ENCODE measurements at places on chromosomes 13 and 19.

DNA sequence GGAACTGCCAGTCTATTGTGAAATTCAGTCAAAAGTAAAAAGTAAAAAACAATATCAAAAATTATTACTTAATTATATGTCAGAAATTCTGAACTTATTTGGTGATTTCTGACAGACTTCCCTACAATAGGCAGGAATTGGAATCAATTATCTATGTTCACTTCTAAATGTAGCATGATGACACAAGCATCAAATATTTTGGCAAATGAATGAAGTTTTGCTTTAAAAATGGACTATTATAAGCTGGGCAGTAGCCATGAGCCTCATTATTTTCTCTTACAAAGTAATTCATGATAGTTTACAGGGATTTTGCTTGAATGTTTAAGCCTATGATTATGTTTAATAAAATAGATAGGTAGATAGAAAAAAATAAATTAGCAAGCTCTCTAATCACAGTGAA is 582.6 kb downstream of the SLITRK6 start:
- no peaks in the 10 kb centered on the region for H3K36me3 ChIP-seq
- H3K27ac ChIP-seq: no peak overlapping the region
- no peak for DNase-seq
- H3K27me3 ChIP-seq: no peaks in the 10 kb centered on the region

DNA sequence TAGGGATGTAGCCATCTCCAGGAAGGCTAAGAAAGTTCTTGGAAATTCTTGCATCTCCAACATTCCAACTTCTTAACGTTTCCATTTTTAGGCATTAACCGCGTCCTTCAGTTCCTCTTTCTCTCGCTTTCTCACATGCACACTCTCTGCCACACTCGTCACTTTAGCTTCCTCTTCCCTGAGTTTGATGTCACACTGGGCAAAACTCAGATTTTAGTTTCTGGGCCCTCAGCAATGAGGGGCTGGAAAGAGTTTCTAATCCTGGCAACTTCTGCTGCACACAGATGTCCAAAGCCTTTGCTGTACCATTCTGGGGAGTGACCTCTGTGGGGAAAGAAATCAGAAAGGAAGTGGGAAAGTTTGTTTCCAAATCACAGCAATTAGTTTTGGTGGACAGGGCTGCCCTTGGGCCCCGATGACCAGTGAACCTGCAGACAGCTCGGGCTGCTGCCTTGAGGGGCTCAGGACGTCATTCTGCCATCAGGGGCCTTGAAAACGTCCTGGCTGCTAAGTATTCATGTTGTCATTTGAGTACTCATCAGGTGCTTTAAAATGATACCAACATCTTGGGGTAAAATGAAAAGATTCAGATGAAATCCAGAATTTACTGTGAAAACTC is 89.3 kb downstream of the KL start:
- H3K27ac ChIP-seq: no peak overlapping the region
- H3K27me3 ChIP-seq: no peaks in the 10 kb centered on the region
- H3K4me1 ChIP-seq: peaks cover 23% of the 10 kb centered on the region
- H3K4me3 ChIP-seq: no peak overlapping the region

GRCh38 chr19:17419154-17419620 is 660 bp upstream of the MVB12A start:
- H3K27ac ChIP-seq: peak overlapping the region; percentile 83
- H3K4me1 ChIP-seq: peaks cover 8% of the 10 kb centered on the region
- H3K27me3 ChIP-seq: no peaks in the 10 kb centered on the region
- peaks cover 7% of the 10 kb centered on the region for H3K36me3 ChIP-seq

- H3K4me1 ChIP-seq: no peaks in the 10 kb centered on the region
- H3K27ac ChIP-seq: no peak overlapping the region
- H3K36me3 ChIP-seq: peaks cover 10% of the 10 kb centered on the region
Measured at GRCh38 chr19:13995878-13996765, 10.0 kb downstream of the RFX1 start.

- H3K27me3 ChIP-seq: no peaks in the 10 kb centered on the region
- DNase-seq: no peak
- no peak overlapping the region for H3K4me3 ChIP-seq
- no peak overlapping the region for H3K27ac ChIP-seq
- no peaks in the 10 kb centered on the region for H3K36me3 ChIP-seq
Measured at GRCh38 chr13:59790626-59791025, 373.1 kb downstream of the DIAPH3 start.

All from thoracic aorta (tissue), 2 donors.